ENCODE measurements at places on chromosomes 5 and 9. TPM values are rescaled to one million over a fixed set of nuclear protein-coding genes. Genes with fewer than 3 reads are reported as not detected.

Gene SCGB3A2
- not detected for total RNA-seq

Gene SPINK14
- total RNA-seq = not detected

Gene MAMDC2
- 0.20 TPM for total RNA-seq

Gene SH3RF2
- 3.1 TPM for total RNA-seq

Gene CCNO
- total RNA-seq = 8.6 TPM

Gene FAM153A
- total RNA-seq = not detected

Gene SYK
- 0.01 TPM for total RNA-seq

Gene PURA
- 6.3 TPM for total RNA-seq

Gene PTGS1
- total RNA-seq = 1.3 TPM

Gene SOX30
- 0.05 TPM for total RNA-seq

Gene ZNF454
- not detected for total RNA-seq

Gene RGP1
- total RNA-seq = 16.8 TPM

Gene GEMIN5
- total RNA-seq = 28.5 TPM

Gene LCN1
- not detected for total RNA-seq

Gene GMCL2
- total RNA-seq = not detected

Gene CAMK2A
- total RNA-seq = 1.4 TPM

Gene POLR3G
- total RNA-seq = 16.0 TPM

Gene LHX2
- 4.6 TPM for total RNA-seq

Gene ELAVL2
- not detected for total RNA-seq

Gene ALDH7A1
- total RNA-seq = 75.3 TPM

Gene TRIP13
- 54.3 TPM for total RNA-seq

All from A549 treated with DMSO at 1 μM for 4 hours (cell line).